ENCODE measurements at places on chromosomes 2 and 18.

GRCh38 chr2:32453242-32454062, 96.6 kb downstream of the BIRC6 start:
- DNase-seq: no peak

DNA sequence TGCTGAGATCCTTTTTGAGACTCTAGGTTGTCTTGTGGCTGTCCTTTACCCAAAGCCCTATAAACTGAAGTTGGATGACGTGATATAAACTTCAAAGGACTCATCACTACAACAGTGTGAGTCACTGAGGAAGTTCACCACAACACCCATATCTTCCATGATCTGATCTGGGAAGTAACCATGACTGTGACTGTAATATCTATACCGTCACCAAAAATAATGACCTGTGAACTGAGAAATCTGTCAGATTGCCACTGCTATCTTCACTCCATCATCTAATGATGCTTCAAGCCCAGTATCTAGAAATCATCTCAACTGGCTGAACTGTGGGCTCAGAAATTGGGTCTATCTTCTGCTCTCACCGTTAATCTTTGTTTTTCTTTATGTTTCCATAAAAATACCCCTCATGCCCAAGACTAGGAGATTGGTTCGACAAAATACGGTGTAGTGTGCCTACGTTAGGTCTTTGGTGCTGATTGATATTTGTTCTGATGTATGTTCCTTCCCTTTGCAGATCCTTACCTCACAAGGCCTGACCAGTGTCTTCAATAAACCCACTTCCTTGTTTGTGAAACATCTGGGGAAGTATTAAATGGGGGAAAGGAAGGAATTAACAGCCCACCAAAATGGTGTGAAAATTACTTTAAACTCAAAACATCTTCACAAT, 78.2 kb downstream of the MYL12B start:
- DNase-seq: no peak

GRCh38 chr2:224022486-224022885, 16.6 kb downstream of the SERPINE2 start:
- DNase-seq: no peak

DNA sequence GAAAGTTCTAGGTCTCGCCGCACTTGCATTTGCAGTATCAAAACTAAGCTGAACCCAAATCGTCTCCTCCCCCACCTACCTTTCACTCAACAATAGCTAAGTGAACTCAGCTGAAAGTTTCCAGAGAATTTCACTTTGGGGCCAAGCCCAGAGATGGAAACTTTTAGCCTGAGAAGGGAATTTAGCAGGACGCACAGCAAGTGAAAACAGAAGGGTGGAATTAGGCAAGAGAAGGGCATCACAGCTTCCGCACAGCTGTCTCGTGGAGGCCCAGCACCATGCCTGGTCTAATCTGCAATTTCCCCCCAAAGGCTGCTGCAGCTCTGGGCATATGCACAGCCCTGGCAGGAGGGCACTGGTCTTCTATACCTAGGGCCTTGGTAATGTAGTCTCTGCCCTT, 262.0 kb downstream of the TNS1 start:
- DNase-seq: no peak

DNA sequence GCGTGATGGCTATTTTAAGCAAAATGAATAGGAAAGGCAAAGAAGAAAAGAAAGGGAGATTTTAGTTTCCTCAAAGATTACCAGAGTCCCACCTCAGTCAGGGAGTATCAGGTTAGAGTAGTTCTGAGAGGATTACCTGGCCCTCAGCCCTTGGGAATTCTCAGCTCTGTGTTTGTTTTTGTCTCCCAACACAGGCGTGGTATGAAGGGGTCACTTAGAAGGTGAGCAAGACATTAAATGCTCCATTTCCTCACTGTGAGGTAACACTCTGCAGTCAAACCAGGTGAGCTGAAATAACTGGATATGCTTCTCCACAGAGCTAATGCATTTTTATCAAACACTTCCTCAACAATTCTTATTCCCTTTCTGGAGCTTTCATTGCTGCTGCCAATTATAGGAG, 232.2 kb downstream of the IKZF2 start:
- no peak for DNase-seq
